ENCODE measurements at places on chromosomes 12 and 14.

- DNase-seq = no peak
Observed at GRCh38 chr12:75548879-75549278, 37.5 kb upstream of the KRR1 start.

DNA sequence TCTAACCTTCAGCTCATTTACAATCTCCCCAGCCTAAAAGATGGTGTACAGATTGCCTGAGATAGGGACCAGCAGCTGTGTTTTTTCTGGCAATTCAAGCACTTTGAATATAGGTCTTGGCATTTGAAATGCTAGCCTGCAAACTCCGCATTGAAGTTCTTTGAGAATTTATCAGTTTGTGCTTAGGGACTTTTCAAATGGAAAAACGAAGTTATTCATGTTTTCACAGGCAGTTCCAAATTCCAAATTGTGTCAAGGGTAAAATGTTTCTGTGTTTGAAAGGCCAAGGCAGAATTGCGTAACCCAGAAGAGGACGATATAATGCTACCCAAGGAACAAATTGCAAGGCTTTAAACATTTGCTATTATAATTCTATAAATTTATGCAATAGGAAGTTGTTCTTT, 168.9 kb upstream of the RASSF8 start:
- no peak for DNase-seq

DNA sequence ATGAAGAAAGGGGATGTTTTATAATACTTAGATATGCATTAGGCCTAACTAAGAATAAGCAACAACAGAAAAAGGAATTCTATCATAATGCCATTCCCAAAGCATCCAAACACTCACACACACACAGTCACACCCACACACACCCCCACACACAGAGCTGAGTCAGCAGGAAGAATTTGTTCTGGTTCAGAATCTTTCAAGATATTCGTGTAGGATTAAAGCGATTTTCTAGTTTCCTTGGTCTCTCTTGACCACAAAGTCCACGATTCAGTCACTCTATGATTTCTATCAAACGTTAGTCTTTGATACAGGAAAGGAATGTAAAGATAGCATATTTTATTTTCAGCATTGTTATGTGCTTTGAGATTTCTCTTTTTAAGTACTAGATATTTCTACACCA, 382.6 kb upstream of the DCN start:
- no peak for DNase-seq

DNA sequence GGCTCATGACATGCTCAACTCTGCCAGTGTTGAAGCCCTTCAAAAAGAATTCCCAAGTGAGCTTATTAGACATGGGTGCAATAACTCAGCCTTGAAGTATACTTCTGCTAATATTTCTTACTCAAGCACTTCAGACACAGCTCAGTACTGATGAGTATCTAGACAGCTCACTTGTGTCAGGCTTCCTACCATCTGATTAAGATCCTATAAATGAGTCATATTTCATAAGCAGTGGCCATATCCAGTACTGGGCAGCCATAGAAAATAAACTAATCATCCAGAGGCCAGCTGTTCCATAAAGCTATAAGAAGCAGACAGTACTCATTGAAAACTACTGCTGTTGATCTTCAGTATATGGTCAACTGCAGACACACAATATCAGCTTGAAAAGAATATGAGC, 12.9 kb downstream of the FSCB start:
- DNase-seq = no peak

DNA sequence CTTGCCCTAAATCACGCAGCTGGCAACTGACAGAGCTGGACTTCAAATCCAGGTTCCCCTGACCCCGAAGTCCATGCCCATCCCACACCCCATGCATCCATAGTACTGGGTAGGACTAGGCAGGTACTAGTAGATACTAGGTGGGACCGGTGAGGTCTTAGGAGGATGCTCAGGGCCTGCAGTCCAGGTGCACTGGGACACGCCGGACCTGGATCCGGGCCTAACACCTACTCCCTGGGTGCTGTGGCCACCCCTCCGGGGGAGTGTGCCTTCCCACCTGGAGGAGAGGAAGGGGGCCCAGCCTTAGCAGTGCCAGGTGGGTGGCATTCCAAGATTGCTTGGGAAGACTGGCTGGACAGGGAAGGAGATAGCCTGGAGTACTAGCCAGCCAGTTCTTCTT, 64.8 kb downstream of the CACNA1C start:
- no peak for DNase-seq

DNA sequence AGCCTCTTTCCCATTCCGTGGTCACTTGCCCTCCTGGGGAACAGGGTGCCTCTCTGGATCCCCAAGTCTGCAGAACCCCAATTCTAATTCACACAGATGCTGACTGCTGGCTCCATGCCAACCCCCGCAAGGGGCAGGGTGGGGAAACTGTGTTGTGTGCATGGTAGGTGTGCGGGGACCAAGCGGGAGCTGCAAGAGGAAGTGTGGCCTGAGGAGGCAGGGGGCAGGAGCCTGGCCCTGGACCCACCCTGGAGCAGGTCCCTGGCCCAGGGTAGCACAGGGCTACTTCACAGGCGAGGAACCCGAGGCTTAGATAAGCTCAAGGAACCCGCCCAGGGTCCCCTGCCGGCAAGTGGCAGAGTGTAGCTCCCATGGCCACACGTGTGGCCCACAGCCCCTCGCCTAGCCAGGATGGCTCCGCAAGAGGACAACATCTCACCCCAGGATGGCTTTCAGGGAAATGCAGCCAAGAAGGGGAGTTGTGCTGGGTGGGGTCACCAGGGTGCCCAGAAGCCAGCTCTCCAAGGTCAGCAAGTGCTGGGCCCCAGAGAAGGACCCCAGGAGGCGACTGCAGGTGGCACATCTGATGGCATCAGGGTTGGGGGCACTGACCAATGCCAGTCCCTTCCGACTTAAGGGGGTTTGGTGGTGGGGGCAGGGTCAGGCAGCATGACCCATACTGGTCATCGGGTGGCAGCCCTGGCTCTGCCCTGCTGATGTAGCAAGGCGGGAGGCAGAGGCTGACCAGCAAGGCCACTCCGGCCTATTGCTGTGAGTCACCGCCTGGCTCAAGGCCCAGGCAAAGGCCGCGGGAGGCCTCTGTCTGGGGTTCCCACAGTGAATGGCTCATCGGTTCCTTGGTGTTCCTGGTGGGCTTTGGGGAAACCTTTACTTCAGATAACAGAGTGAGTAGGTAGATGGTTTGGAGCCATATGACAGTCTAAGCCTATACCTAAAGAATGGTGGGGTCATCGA, 37.3 kb upstream of the EML1 start:
- DNase-seq = no peak

DNA sequence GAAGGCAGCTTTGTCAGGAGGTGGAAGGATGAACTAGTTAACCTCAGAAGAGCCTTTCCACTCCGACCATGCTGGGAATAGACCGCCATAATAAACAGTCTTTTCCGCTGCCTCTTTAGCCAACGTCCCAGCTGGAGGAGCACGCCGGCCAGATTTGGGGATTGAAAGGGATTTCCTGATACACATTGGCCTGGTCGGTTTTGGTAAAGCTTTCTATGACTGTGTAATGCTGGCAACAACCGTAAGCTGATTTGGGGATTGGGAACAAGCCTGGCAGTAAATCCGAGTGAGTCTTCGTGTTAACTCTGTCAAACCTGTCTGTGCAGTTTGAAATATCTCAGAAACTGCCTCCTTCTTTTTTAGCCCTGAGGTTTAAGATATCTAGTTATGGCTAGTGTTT, 87.0 kb downstream of the DAD1 start:
- no peak for DNase-seq

DNA sequence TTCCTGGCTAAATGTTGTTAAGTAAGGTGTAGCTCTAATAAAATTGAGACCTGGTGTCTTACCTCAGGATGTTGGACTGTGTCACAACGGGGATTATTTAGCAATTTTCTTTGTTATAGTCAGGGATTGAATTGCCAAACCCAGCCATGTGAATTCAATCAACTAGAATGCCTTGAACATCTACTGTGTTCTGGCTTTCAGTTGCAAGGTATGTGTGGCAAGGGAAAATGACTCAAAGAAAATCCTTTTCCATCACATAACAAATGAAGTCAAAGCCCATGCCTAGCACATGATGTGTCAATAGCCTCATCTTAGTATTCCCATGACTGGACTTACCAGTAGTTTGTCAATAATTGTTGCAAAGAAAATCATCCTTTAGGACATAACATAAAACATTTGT, 519.8 kb upstream of the FLRT2 start:
- no peak for DNase-seq

Measured in hematopoietic multipotent progenitor cell treated with erythropoietin and hydrocortisone succinate and interleukin-3 and kit ligand, for 15 days (in vitro differentiated cells).